ENCODE measurements at places on chromosomes 16 and 17.

- no peak for DNase-seq
Observed at GRCh38 chr16:10583269-10583668, 2.9 kb upstream of the EMP2 start.

GRCh38 chr17:30975042-30975820 is 4.4 kb downstream of the RNF135 start:
- DNase-seq = no peak

- DNase-seq = no peak
Observed at GRCh38 chr16:16009401-16009800, 60.0 kb downstream of the ABCC1 start.

DNA sequence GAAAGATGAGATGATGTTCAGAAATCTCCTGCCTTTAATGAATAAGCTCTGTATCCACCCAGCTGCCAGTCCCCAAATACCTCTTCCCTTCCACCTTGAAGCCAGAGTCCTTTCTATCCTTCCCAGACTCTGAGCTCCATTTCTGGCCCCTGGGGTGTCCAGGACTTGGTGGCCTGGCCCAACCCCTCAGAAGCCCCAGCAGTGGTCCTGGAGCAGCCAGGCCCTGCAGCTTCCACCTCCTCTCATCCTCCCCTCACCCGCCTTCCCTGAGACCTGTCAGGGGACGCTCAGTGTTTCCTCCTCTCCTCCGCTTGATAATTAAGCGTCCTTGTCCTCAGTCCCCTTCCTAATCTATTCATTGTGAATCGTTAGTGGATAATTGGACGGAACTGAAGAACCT is 95.2 kb upstream of the CCL1 start:
- DNase-seq = no peak

GRCh38 chr16:1107141-1107540 is 11.1 kb upstream of the C1QTNF8 start:
- no peak for DNase-seq

GRCh38 chr17:27747462-27748359 is 52.6 kb downstream of the NOS2 start:
- DNase-seq = no peak

DNA sequence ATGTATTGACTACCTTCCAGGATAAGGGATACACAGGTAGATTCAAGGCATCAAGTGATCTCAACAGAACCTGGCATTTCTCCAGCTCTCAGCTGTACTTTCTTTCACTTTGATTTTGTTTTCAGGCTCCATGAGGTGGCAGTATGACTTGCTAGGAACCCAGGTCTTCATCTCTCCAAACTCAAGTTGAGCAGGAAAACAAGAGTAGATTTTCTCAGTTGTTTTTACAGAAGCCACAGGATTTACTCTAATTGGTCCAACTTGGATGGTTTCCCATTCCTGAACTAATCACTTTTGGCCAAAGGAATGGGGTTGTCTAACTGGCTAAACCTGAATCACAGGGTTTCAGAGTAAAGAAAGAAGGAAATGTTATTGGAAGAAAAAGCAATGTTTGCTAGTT is 146.6 kb downstream of the TRIM37 start:
- peak; percentile 47 for DNase-seq

GRCh38 chr16:30499284-30499683 is 26.7 kb downstream of the ITGAL start:
- DNase-seq = no peak

DNA sequence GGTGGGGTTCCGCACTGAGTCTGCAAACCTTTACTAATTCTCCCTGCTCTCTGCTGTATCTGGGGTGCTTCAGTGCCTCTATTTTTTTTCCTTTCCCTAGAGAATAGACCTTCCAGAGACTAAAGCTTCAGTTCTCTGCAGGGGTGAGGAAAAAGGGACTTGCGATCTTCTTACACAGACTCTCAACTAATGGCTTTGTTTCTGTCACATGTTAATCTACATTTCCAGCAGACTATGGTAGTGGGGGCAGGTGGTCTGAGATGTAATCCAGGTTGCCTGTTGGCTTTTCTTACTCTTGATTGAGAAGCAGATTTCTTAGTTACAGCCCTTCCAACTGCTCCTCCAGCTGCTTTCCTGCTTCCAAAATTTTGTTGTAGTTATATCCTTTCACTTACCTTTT is 229.0 kb upstream of the NLRP1 start:
- no peak for DNase-seq

- peak; percentile 44 for DNase-seq
Observed at GRCh38 chr17:34375426-34375997, 12.5 kb upstream of the CCL1 start.

DNA sequence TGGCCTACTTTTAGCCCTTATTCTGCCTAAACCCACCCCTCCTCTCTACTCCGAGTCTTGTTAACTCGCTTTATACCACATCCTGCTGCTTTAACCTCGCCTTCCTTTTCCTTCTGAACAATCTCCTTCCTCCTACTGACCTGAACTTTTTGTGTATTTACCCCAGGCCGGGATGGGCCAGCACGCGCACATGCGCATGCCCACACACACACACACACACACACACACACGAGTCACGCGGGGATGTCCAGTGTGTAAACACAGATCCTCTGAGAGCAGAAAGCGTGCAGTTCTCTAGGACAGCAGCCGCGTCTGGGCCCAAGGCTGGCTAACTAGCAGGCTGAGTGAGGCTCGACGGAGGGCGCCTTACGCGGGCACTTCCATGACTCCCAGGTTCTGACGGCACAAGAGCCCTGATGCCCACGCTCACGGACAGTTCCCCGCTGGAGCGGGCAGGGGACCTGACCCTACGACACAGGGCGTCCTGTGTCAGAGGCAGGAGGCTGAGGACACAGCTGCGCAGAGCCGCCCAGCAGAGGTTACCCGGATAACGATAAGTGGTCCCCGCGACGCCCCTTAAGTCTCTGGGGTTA is 610 bp downstream of the PIK3R5 start:
- DNase-seq = peak; percentile 58

GRCh38 chr17:38677819-38678218 is 3.1 kb upstream of the EPOP start:
- no peak for DNase-seq

DNA sequence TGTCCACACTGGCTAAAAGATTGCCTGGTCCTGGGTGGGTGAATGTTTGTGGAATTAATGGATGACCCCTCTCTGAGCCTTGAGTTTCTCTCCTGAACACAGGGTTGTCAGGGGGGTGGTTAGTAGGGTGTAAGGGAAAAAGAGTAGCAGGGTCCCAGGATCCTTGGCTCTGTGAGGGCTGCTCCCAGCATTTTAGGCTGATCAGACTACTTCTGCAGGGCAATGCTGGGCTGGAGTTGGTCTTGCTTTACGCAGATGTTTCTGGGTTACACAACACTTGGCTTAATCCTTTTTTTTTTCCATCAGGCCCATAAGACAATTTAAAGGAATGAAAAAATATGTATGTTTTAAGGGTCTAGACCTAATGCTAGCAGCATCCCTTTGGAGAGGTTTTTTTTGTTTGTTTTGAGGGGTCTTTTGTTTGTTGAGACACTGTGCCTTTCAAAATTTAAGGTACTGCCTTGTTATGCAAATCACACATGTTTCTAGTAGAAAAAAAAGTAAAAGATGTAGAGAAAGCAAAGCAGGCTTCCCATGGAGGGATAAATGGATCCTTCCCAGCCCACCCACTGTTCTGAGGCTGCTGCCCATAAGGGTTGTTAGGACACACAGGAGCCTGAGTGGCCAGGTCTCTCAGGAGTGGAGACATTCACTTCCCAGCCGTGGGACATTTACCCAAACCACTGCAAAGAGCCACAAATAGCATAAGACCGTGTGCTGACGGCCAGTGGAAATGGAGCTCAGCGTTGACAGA is 225.6 kb upstream of the HSBP1 start:
- no peak for DNase-seq

GRCh38 chr17:28749516-28750177 is 5.8 kb downstream of the TRAF4 start:
- DNase-seq = no peak

- no peak for DNase-seq
Observed at GRCh38 chr16:19589106-19589505, 33.6 kb downstream of the VPS35L start.

GRCh38 chr16:50708373-50709060 is 15.1 kb downstream of the NOD2 start:
- peak; percentile 47 for DNase-seq

- DNase-seq = peak; percentile 36
Observed at GRCh38 chr17:77280304-77281121, 139.7 kb downstream of the SEC14L1 start.

- peak; percentile 88 for DNase-seq
Observed at GRCh38 chr17:31494259-31495021, 103.0 kb downstream of the RAB11FIP4 start.

DNA sequence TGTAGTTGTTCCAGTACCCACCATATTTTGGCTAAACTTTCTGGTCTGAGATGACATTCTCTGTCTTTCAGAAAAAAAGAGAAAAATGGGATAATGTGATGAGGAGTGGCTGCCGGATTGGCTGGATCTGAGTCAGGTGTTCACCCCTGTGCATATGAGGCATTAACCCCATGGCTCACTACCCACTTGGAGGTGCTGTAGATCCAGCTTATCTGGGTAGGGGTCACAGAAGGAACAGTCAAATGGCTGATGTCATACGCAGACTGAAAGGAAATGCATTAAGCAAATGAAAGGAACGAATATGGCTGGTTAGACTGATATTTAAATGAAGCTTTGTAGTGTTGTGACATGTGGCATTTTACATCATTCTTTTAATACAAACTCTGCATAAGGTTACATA is 17.3 kb downstream of the MAP2K6 start:
- no peak for DNase-seq

GRCh38 chr17:75288770-75289114 is 491 bp downstream of the SLC25A19 start:
- peak; percentile 35 for DNase-seq

- no peak for DNase-seq
Observed at GRCh38 chr16:12170103-12171040, 193.8 kb downstream of the SNX29 start.

GRCh38 chr17:36992701-36993100 is 43.9 kb downstream of the AATF start:
- no peak for DNase-seq

DNA sequence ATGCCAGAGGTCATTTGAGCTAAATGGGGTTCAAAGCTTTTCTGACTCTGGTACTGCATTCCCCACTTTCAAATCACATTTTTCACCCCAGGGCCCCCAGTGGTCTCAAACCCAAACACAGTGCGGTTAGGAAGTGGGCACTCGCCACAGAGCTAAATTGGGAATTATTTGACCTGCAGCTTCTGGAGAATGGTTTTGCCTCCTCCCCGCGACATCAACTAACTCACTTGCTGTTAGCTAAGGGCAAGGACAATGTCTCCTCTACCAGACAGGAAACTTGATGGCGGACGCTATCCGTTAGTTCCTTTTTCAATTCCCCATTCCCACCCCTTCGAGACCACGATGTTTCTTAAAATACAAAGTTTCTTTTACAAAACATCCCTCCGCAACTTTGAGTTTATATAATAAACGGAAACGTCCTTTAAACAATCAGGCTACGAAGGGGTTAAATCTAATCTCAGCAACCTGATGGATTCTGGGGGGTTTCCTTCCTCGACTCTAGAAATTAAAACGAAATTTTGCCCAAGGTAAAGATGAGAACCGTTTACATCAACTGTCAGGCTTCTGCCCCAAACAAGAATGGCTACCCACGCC is 500 bp upstream of the KAT7 start:
- no peak for DNase-seq

GRCh38 chr16:17452922-17453321 is 17.8 kb downstream of the XYLT1 start:
- DNase-seq = no peak

DNA sequence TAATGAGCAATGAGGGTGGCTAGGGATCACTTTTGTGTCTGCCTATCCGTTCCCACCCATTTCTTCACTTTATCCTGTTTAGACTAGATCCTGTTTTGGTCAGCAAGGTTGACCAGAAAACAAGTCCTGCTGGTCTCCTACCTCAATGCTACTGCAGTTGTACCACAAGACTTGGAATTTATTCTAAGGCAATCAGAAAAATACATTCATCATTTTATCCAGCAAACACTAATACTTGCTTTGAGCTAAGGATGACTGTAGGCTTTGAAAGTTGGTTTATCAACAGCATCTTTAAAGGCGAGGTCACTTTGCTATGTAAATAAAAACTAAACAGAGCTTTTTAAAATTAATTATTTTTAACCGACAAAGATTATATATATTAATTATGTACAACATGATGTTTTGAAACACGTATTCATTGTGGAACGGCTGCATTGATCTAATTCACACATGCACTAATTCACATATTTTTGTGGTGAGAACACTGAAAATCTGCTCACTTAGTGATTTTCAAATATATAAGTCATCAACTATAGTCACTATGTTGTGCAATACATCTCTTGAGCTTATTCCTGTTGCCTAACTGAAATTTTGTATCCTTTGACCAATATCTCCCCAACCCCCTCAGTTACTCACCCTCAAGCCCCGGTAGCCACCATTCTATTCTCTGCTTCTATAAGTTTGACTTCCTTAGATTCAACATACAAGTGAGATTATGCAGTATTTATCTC is 125.9 kb upstream of the HS3ST3A1 start:
- no peak for DNase-seq

DNA sequence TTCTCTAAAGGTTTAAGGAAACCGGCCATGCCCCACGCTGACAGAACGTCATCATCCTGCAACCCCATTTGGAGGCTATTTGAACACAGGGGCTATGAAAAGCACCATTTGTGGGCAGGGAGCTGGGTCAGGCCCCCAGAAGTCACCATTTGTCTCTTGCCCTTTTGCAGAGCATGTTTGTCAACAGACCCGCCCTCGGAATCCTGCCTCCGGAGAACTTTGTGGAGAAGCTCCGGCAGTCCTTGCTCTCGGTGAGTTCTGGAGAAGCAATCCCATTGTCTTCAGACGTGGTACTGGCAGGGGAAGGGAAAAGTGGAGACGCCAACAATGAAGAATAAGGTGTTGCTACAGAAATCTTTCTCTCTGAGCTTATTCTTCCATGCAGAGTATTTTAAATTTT is 33.5 kb downstream of the TMEM186 start:
- no peak for DNase-seq

- peak; percentile 80 for DNase-seq
Observed at GRCh38 chr16:3094289-3095027, 4.6 kb downstream of the ZSCAN10 start.

GRCh38 chr17:14803826-14804225 is 461.3 kb downstream of the PMP22 start:
- no peak for DNase-seq

- DNase-seq = no peak
Observed at GRCh38 chr17:49061524-49061943, 64.3 kb downstream of the IGF2BP1 start.

- no peak for DNase-seq
Observed at GRCh38 chr17:51957786-51958185, 200.7 kb downstream of the CA10 start.

GRCh38 chr16:26727848-26728247 is 338.9 kb upstream of the C16orf82 start:
- no peak for DNase-seq

GRCh38 chr17:3529817-3530741 is 27.5 kb downstream of the TRPV3 start:
- no peak for DNase-seq

GRCh38 chr17:6532441-6532885 is 23.9 kb downstream of the PITPNM3 start:
- DNase-seq = no peak

- DNase-seq = no peak
Observed at GRCh38 chr16:31108794-31109558, 790 bp downstream of the BCKDK start.

GRCh38 chr17:22570144-22570845 is 878.0 kb downstream of the KCNJ18 start:
- no peak for DNase-seq

GRCh38 chr16:27224271-27224737 is 21.0 kb downstream of the KDM8 start:
- no peak for DNase-seq

Data from inflammatory macrophage (primary cell).